ENCODE measurements at places on chromosomes 2 and 18. TPM values are rescaled to one million over a fixed set of nuclear protein-coding genes. Genes with fewer than 3 reads are reported as not detected.

The TRIM43 gene
- not detected for total RNA-seq

The DPP4 gene
- total RNA-seq: 0.46 TPM

- H3K4me3 ChIP-seq: no peak overlapping the region
- H3K27ac ChIP-seq: no peak overlapping the region
- H3K27me3 ChIP-seq: no peaks in the 10 kb centered on the region
- H3K36me3 ChIP-seq: no peaks in the 10 kb centered on the region
- H3K4me1 ChIP-seq: no peaks in the 10 kb centered on the region
- DNase-seq: peak; percentile 24
Observed at GRCh38 chr2:47504174-47504810, 101.3 kb downstream of the MSH2 start.

DNA sequence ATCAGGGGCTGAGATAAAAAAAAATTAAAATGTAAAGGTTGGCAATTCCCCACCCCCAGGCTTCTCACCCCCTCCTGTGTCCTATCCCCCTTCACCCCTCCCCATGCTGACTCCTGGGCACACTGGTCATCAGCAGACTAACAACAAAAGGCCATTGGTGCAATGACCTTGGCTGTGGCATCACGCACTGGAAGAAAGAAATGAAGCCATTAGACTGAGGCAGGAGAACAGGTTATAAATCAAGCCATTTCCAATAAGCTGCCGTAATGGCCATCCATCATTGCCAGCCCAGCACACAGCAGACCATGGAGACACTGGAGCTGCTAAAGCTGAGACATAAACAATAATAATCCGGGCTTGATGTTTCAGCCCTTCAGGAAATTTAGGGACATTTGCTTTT lies 342.4 kb upstream of the ETAA1 start:
- no peak overlapping the region for H3K27ac ChIP-seq
- no peak overlapping the region for H3K4me3 ChIP-seq
- no peak for DNase-seq

- H3K27ac ChIP-seq: no peak overlapping the region
- H3K27me3 ChIP-seq: no peaks in the 10 kb centered on the region
- H3K36me3 ChIP-seq: no peaks in the 10 kb centered on the region
- no peak overlapping the region for H3K4me3 ChIP-seq
Observed at GRCh38 chr2:39571111-39571731, 94.5 kb upstream of the TMEM178A start.

- no peak overlapping the region for H3K27ac ChIP-seq
- no peaks in the 10 kb centered on the region for H3K27me3 ChIP-seq
- no peaks in the 10 kb centered on the region for H3K4me1 ChIP-seq
- H3K36me3 ChIP-seq: no peaks in the 10 kb centered on the region
- no peak for DNase-seq
Observed at GRCh38 chr2:171176516-171176915, 15.8 kb upstream of the TLK1 start.

- no peak overlapping the region for H3K4me3 ChIP-seq
- H3K27ac ChIP-seq: no peak overlapping the region
- no peaks in the 10 kb centered on the region for H3K36me3 ChIP-seq
- no peak for DNase-seq
Observed at GRCh38 chr2:113245276-113245711, 33.4 kb downstream of the PAX8 start.

DNA sequence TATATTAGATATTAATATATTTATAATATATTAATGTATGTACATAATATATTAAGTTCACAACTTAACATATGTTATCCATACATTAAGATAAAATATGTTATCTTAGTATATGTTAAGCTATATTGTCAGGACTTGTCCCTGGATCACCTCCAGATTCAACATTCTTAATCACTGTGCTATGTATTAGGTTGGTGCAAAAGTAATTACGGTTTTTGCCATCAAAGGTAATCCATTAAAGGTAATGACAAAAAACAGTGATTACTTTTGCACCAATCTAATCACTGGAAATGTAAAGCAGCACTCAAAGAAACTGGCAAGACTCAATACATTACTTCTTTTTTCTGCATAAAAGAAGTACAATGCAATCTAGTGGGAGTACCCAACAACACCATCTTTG lies 1099.0 kb upstream of the SLC39A10 start:
- DNase-seq: no peak
- H3K36me3 ChIP-seq: no peaks in the 10 kb centered on the region
- no peaks in the 10 kb centered on the region for H3K4me1 ChIP-seq
- no peaks in the 10 kb centered on the region for H3K27me3 ChIP-seq
- no peak overlapping the region for H3K27ac ChIP-seq

GRCh38 chr2:216619411-216620393 lies 13.5 kb upstream of the IGFBP2 start:
- no peaks in the 10 kb centered on the region for H3K27me3 ChIP-seq
- peaks cover 14% of the 10 kb centered on the region for H3K4me1 ChIP-seq
- H3K36me3 ChIP-seq: no peaks in the 10 kb centered on the region

- H3K27ac ChIP-seq: peak overlapping the region; percentile 98
- peak overlapping the region; percentile 93 for H3K4me3 ChIP-seq
Observed at GRCh38 chr2:96867756-96868554, 1.9 kb downstream of the SEMA4C start.

DNA sequence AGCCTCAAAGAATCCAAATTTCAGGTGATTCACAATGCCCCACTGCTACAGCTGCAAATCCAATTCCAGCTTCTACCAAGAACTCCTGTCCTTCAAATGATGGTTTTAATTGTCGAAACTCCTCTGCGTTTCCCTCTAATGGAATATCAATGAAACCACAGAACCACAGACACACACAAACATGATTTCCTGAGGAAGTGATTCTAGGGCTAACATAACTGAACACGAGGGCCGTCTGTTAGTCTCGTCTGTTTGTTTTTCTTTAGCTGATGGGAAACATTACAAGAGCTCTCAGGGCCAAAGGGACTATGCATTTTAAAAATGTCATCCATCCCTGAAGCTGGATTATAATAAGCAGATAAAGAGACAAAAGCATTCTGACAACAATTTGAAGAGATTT lies 59.4 kb downstream of the RNF152 start:
- H3K36me3 ChIP-seq: peaks cover 70% of the 10 kb centered on the region
- no peaks in the 10 kb centered on the region for H3K4me1 ChIP-seq
- no peaks in the 10 kb centered on the region for H3K27me3 ChIP-seq
- H3K27ac ChIP-seq: no peak overlapping the region

GRCh38 chr18:63150942-63151421 lies 168.6 kb downstream of the BCL2 start:
- no peaks in the 10 kb centered on the region for H3K4me1 ChIP-seq
- no peak overlapping the region for H3K4me3 ChIP-seq
- H3K27me3 ChIP-seq: peaks cover under 1% of the 10 kb centered on the region
- H3K27ac ChIP-seq: no peak overlapping the region

DNA sequence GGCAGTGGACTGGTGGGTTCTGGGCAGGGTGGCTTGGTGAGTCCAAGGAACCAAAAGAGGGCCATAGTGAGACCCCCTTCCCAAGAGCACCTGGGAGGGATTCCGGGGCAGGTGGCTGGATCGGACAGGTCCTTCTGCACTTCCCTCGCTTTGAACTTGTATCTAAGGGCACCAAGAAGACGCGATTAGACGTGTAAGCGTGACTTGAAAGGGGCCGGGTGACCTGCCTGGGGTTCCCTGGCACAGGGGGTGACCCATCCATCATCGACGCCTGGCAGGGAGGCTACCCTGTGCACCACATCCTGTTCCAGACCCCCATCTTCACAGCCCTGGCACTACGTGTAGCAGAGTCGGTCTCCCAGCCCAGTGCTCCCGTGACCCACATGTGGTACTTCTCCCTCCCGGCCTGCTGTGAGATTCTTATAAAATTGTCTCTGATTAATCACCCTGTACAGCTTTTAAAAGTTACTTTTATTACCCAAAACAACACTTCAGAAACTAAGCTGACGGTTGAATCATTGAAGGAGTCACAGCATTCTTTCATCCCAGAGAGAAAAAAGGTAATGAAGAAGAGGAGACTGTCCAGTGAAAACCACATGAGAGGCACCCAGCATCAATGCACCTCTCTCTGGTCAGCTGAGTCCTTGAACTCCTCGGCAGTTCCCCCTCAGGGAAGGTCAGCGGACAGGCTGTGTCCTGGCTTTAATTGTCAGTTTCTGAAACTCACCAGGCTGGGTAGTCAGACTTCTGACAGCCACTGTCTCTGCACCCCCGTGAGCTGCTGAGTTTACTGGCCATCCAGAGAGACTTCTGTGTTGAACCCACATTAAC lies 13.0 kb downstream of the SH3BP4 start:
- H3K4me3 ChIP-seq: no peak overlapping the region
- no peaks in the 10 kb centered on the region for H3K27me3 ChIP-seq
- peak; percentile 35 for DNase-seq
- peaks cover 10% of the 10 kb centered on the region for H3K4me1 ChIP-seq
- H3K36me3 ChIP-seq: peaks cover 37% of the 10 kb centered on the region
- peak overlapping the region; percentile 22 for H3K27ac ChIP-seq

- no peaks in the 10 kb centered on the region for H3K27me3 ChIP-seq
- no peak overlapping the region for H3K4me3 ChIP-seq
- DNase-seq: no peak
- H3K36me3 ChIP-seq: no peaks in the 10 kb centered on the region
- no peaks in the 10 kb centered on the region for H3K4me1 ChIP-seq
- H3K27ac ChIP-seq: no peak overlapping the region
Observed at GRCh38 chr18:27527856-27528255, 342.7 kb upstream of the CHST9 start.

DNA sequence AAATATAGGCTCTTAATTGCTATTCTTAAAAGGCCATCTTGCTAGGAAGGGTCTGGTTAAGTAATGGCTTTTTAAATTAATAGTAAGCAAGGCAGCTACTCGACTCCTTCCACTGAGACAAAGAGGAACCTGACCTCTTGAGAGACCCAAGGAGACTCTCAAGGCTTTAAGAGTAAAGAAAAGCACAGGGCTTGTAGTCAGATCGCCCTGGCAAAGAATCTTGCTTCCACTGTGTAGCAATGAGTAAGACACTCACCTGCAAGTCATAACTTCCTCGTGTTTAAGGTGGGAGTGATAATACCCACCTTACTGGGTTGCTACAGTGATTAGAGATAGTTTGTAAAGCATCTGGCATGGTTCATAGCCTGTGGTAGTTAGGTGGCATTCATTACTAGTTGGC lies 274.5 kb downstream of the TSN start:
- DNase-seq: no peak
- H3K4me3 ChIP-seq: no peak overlapping the region
- H3K27me3 ChIP-seq: no peaks in the 10 kb centered on the region
- H3K27ac ChIP-seq: no peak overlapping the region
- no peaks in the 10 kb centered on the region for H3K36me3 ChIP-seq

GRCh38 chr2:197425550-197425949 lies 9.3 kb downstream of the SF3B1 start:
- H3K4me3 ChIP-seq: no peak overlapping the region
- no peaks in the 10 kb centered on the region for H3K27me3 ChIP-seq
- DNase-seq: no peak

GRCh38 chr2:141364821-141365220 lies 766.0 kb downstream of the LRP1B start:
- no peaks in the 10 kb centered on the region for H3K4me1 ChIP-seq
- H3K36me3 ChIP-seq: no peaks in the 10 kb centered on the region
- H3K27me3 ChIP-seq: no peaks in the 10 kb centered on the region
- no peak overlapping the region for H3K27ac ChIP-seq

- no peak overlapping the region for H3K4me3 ChIP-seq
- no peak for DNase-seq
- no peaks in the 10 kb centered on the region for H3K27me3 ChIP-seq
- no peak overlapping the region for H3K27ac ChIP-seq
- peaks cover 31% of the 10 kb centered on the region for H3K36me3 ChIP-seq
Observed at GRCh38 chr18:9930299-9930884, 16.6 kb downstream of the VAPA start.

- H3K4me1 ChIP-seq: peaks cover 3% of the 10 kb centered on the region
- H3K27ac ChIP-seq: no peak overlapping the region
- peaks cover 7% of the 10 kb centered on the region for H3K36me3 ChIP-seq
- no peak for DNase-seq
Observed at GRCh38 chr2:69637923-69638322, 5.6 kb downstream of the AAK1 start.

DNA sequence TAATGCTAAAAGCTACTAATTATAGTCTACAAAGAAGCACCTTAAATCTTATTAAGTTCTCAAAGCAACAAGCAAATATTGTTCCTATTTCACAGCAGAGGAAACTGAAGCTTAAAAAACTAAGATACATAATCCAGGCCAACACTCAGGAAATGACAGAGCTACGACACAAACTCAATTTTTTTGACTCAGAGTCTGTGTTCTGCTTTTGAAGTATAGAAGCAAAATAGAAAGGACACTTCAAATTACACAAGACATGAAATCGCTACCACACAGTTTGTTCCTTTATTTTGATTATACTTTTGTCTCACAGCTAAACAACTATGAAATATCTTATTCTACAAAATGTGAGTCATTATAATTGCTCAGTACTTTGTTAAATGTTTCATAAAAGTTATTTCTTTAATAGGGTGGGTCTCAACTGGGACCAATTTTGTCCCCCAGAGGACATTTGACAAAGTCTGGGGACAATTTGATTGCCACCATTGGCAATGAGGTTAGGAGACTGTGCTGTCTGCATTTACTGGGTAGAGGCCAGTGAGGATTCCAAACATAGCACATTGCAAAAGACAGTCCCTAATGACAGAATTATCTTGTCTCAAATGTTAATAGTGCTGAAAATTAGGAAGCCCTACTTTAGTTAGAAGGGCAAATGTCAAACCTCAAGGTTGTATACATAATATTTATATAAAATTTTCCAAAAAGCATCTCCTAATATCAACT lies 101.5 kb upstream of the GRB14 start:
- H3K4me1 ChIP-seq: no peaks in the 10 kb centered on the region
- H3K4me3 ChIP-seq: peak overlapping the region; percentile 36
- no peaks in the 10 kb centered on the region for H3K36me3 ChIP-seq

All from endodermal cell (in vitro differentiated cells).